Activated naive CD8-positive, alpha-beta T cell treated with anti-CD3 and anti-CD28 coated beads, Interleukin-2, amount 10 ng/mL, durations not matched to agents 7 days and 5 days (primary cell): ENCODE measurements at places on chromosomes 5 and 9. TPM values are rescaled to one million over a fixed set of nuclear protein-coding genes. Genes with fewer than 3 reads are reported as not detected.

The BTNL9 gene
- not detected for total RNA-seq

The PCDHB14 gene
- total RNA-seq: not detected

The ELOVL7 gene
- 0.57 TPM for total RNA-seq

The YIPF5 gene
- total RNA-seq: 36.6 TPM

The RUFY1 gene
- total RNA-seq: 43.0 TPM

The PITX1 gene
- total RNA-seq: not detected

The HSPA9 gene
- 183 TPM for total RNA-seq

The DRD1 gene
- total RNA-seq: not detected

The GDF9 gene
- total RNA-seq: 0.77 TPM

The C1QTNF2 gene
- total RNA-seq: not detected

The TTC16 gene
- total RNA-seq: 5.3 TPM

The ABL1 gene
- 36.2 TPM for total RNA-seq

The PAEP gene
- total RNA-seq: not detected

The TLN1 gene
- total RNA-seq: 388 TPM

The SURF2 gene
- total RNA-seq: 16.2 TPM

The CDKN2A gene
- total RNA-seq: 19.3 TPM

The RNF38 gene
- 55.5 TPM for total RNA-seq

The TAS2R1 gene
- total RNA-seq: not detected

The SPATA6L gene
- 1.0 TPM for total RNA-seq

The AJM1 gene
- total RNA-seq: 6.7 TPM

The TNC gene
- total RNA-seq: not detected

The ACTBL2 gene
- total RNA-seq: not detected

The MAN2A1 gene
- 38.2 TPM for total RNA-seq

The IRX1 gene
- total RNA-seq: not detected

The LCP2 gene
- 444 TPM for total RNA-seq

The SLC36A2 gene
- total RNA-seq: not detected

The SH3TC2 gene
- not detected for total RNA-seq

The AK6 gene
- 24.7 TPM for total RNA-seq

The CMYA5 gene
- total RNA-seq: 0.28 TPM

The PCDH12 gene
- total RNA-seq: 0.09 TPM

The DMRT3 gene
- total RNA-seq: not detected

The SLC30A5 gene
- total RNA-seq: 34.3 TPM

The SPOCK1 gene
- not detected for total RNA-seq

The EDIL3 gene
- not detected for total RNA-seq

The PCDHB7 gene
- total RNA-seq: not detected

The KIAA1958 gene
- total RNA-seq: 15.0 TPM

The CFAP157 gene
- 0.23 TPM for total RNA-seq

The FGF10 gene
- not detected for total RNA-seq

The RNF20 gene
- total RNA-seq: 49.0 TPM

The GABRG2 gene
- not detected for total RNA-seq

The FAM169A gene
- total RNA-seq: 10.2 TPM
